Glomerular endothelial cell (primary cell): ENCODE measurements at places on chromosomes 7 and 10.

DNA sequence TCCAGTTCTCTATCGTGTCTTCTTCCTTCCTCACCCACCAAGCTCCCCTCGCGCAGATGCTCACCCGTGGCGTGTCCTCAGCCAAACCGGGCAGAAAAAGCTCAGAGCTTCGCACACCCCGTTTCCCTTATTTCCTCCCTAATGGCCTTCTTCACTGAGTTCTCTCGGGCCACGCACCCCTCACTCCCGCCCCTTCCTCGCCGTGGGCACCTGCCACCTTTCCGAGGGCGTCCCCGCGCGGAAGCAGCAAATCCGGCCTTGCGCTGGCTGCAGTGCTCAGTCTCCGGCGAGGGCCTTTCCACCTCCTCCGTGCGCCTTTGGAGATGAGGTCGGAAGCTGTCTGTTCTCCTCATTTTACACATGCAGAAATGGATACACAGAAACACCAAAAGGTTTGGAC is 12.4 kb upstream of the CALML3 start:
- no peak for DNase-seq

GRCh38 chr10:120005207-120006201 is 113.0 kb downstream of the SEC23IP start:
- DNase-seq, result no peak

DNA sequence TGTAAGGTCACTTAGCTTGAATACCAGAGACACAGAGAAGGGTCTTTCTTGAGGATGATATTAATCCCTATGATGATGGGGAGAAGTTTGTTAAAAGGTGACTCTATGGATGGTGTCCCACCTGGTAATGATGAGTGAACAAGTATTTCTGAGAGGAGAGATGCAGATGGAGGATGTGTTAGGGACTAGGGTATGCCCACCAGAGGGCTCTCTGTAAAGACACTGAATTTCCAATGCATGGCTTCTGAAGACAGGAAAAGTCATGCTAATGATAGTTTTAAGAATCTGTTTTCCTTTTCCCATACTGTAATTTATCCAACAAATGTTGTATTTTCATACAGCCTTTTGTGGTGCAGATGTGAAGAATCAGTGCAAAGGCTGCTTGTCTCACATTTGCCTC is 1250.9 kb upstream of the CELF2 start:
- no peak for DNase-seq

DNA sequence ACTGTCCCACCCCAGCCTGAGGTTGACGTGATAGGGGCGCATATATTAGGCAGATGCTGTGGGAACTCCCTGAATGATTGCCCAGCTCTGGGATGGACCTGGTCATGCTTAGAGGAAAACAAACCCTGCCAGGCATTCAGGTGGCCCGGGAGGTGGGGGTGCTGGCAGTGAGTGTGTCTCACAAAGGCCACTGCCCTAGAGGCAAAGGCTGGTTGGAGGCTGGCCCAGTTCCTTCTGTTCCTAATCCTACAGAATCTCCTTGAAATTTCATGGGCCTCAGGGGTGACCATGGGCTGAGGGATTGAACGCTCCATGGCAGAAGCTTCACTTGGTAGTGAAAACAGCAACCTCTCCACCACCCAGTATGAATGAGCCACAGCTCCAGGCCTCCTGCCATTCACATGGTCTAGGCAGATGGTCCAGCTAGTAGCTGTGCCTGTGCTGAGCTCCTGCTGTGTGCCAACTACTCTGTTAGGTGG is 25.6 kb downstream of the ADRA2A start:
- no peak for DNase-seq

- DNase-seq, result no peak
Measured at GRCh38 chr7:101410743-101411507, 48.2 kb downstream of the COL26A1 start.

- DNase-seq, result peak; percentile 12
Measured at GRCh38 chr7:135977742-135978066, 545 bp upstream of the MTPN start.

DNA sequence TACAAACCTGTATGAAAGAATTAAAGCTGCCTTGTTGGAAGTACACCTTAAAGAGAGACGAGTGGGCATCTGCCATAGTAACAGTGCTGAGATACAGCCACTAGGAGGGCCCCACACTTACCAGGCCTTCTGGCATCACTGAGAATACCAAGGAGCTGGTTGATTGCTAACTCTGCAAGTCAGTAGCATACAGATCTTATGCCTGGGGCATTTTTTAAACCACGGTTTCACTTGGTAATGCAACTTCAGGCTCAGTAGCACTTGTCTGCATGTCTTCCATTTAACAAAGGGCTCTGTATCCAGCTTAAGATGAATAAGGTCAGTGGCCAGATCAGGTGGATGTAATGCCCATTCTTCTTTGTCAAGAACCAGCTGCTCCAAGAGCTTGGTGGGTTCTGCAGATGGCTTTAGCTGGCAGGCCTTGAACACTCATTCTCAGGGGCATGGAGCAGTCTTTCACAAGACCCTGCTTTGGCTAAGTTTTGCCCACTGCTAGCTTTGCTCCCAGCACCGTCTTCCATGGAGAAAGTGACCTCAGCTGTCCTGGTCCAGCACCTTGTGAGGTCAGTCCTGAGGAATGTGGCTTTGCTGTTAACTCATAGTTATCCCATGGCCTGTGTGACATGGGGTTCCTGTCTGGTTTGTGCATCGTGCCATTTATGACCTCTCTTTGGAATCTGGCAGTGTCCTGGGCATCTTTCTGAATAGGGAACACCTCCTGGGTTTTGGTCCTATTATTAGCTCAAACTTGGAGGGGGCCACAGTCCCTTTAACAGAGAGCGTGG is 68.1 kb downstream of the BMPER start:
- no peak for DNase-seq

DNA sequence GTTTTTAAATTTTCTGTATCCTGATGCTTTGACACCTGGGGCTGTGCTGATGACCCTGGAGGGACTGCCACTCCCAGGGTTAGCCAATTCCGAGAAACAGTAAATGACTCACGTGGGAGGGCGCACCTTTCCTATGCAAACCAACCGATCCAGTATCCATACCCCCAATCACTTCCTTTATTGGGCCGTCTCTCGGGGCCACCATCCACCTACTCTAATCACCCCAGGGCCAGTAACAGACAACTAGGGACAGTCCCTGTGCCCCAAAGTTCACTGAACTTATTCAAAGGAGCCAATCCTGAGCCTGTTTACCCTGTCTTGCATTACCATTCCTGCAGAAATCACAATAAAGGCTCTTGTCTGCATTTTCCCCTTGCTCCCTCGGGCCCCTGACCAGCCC is 6.6 kb upstream of the LGI1 start:
- no peak for DNase-seq

- no peak for DNase-seq
Measured at GRCh38 chr10:127276794-127277462, 80.5 kb upstream of the INSYN2A start.

DNA sequence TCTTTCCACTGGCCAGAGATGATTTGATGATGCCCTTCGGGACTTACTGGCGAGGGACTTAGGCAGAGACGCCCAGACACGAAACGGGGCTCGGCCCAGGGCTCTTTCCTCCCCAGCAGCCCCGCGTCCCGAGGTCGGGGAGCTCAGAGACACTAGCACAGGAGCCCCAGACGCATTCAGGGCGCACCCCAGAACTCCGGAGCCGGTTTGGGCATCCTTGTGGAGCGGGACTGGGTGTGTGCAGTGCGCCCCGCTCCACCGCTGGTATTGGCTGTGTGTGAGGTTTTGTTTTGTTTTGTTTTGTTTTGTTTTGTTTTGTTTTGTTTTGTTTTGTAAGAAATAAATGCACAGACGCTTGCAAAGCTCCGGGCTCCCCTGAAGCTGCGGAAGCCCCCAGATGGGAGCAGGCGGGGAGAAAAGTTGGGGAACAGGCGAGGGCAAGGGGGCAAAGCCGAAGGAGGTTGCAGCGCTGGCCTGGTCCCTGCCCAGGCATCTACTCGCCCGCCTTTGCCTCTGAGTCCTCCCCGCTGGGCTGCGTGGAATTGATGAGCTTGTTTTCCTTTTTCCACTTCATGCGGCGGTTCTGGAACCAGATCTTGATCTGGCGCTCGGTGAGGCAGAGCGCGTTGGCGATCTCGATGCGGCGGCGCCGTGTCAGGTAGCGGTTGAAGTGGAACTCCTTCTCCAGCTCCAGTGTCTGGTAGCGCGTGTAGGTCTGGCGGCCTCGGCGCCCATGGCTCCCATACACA is 1.9 kb upstream of the HOXA5 start:
- no peak for DNase-seq

- no peak for DNase-seq
Measured at GRCh38 chr10:104253106-104253505, 1.6 kb upstream of the GSTO1 start.

- no peak for DNase-seq
Measured at GRCh38 chr10:118658762-118659161, 63.3 kb upstream of the PRLHR start.

GRCh38 chr10:57303566-57303965 is 942.5 kb upstream of the ZWINT start:
- no peak for DNase-seq
